Epithelial cell of alveolus of lung (primary cell): ENCODE measurements at places on chromosomes 5 and 9. TPM values are rescaled to one million over a fixed set of nuclear protein-coding genes. Genes with fewer than 3 reads are reported as not detected.

Gene SKIC3
- total RNA-seq, result 36.7 and 45.3 TPM in 2 replicates

Gene PLPP6
- total RNA-seq, result 6.3 and 10.1 TPM in 2 replicates

Gene CYLC2
- total RNA-seq, result not detected in 2 replicates

Gene HAPLN1
- total RNA-seq, result 0.16 and 9.4 TPM in 2 replicates

Gene OR13C2
- not detected in 2 replicates for total RNA-seq

Gene SARDH
- total RNA-seq, result 6.7 and 9.4 TPM in 2 replicates

Gene SLC46A2
- not detected in 2 replicates for total RNA-seq
